ENCODE measurements at places on chromosomes 6 and 20.

DNA sequence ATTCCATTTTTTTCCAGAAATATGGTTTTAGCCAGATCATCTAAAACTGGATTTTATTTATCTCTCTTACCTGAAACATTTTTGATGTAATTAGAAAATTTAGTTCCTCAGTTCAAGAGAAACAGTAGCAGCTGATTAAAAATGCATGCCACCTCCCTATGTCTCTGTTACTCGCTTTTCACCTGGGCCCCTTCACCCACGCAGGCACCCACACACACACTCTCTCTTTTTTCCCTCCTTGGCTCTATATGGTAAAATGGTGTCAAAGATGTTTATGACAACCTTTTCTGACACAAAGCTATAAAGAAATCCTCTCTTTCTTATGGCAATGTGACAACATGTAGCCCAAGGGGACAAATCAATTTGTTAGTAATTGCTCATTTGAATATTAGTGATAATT is 5.8 kb upstream of the SGK1 start:
- DNase-seq = no peak

DNA sequence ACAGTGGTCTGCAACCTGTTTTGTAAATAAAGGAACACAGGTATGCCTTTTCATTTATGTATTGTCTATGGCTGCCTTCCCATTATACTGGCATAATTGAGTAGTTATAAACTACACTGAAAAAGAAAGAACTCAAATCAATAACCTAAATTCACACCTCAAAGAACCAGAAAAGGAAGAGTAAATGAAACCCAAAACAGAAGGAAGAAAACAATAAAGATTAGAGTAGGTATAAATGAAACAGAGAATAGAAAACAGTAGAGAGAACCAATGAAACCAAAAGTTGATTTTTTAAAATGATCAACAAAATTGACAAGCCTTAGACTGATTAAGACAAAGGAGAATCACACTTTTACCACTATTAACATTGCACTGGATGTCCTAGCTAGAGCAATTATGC is 34.7 kb downstream of the FAM184A start:
- DNase-seq = no peak

GRCh38 chr6:169766232-169766631 is 14.8 kb downstream of the ERMARD start:
- no peak for DNase-seq

- no peak for DNase-seq
These were observed 36.8 kb upstream of the RNF24 start for GRCh38 chr20:4052139-4052480.

- no peak for DNase-seq
These were observed 45.9 kb downstream of the SASH1 start for GRCh38 chr6:148388521-148388920.

DNA sequence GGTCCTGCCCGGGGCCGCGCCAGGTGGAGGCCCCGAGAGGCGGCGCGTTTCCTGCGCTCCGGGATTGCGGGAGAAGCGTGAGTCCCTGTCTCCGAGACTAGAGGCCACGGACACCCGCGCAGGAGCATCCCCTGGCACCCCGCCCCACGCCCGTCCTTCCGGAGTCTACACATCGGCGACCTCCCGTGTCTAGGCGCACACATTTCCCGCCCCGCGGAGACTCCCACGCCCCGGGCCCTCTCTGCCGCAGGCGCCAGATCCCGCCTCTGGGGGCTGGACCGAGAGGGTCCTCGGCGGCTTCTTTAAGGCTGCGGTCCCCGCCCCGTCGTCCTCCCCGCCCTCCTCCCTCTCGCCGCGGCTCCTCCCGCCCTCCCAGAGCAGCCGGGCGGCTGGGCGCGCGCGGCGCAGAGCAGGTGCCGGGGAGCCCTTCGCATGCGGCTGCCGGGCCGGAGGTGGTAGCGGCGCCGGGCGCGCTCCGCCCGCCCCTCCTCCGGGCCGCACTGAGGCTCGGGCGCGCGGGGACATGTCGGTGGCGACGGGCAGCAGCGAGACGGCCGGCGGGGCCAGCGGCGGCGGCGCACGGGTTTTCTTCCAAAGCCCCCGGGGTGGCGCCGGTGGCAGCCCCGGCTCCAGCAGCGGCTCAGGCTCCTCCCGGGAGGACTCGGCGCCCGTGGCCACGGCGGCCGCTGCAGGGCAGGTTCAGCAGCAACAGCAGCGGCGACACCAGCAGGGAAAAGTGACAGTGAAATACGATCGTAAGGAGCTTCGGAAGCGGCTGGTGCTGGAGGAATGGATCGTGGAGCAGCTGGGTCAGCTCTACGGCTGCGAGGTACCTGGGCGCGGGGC is at the start of gene PPP1R14C:
Gene PPP1R14C, plus strand, starts transcription at position 375 of the 846 bp plus-strand sequence. Its CDS starts 149 bp downstream, at position 524.
- no peak for DNase-seq

DNA sequence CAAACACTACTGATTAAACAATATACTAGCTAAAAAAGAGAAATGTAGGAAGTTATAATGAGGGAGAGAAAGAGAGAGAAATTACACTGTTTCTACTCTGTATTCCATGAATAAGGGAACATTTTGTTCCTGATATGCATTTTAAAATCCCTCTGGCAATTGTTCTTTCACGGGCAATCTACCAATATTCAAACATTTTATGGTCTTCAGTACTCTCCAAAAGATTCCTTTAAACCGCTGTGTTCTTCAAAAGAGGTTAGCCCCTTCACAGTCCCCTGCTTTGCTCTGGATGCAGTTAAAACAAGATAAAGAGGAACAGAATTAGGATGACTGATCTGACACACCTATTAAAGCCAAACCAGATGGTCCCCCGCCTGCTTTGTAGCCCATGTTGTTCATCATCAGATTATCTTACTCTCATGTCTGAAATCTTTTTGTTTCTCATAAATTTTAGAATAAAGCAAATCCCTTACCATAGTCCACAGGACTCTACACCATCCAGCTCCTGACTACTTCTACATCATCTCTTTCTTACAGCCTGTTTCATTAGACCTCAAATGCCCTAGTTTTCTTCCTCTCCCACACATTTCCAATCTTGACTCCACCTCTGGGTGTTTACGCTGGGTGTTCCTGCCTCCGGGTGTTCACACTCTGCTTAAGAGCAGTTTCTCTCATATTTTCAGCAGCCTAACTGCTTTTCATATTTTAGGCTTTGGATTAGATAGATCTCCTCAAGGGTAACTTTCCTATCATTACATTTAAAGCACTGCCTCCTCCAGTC is 399.7 kb downstream of the COL12A1 start:
- no peak for DNase-seq

- DNase-seq = no peak
These were observed 60.2 kb downstream of the GPR63 start for GRCh38 chr6:96777113-96777512.

Data from epithelial cell of prostate (primary cell).